ENCODE measurements at places on chromosomes 6 and 20.
A peak's percentile ranks its signal among the peaks of the same experiment; 100 is the strongest.

GRCh38 chr20:20685635-20686034 lies 26.8 kb downstream of the RALGAPA2 start:
- DNase-seq, result no peak

DNA sequence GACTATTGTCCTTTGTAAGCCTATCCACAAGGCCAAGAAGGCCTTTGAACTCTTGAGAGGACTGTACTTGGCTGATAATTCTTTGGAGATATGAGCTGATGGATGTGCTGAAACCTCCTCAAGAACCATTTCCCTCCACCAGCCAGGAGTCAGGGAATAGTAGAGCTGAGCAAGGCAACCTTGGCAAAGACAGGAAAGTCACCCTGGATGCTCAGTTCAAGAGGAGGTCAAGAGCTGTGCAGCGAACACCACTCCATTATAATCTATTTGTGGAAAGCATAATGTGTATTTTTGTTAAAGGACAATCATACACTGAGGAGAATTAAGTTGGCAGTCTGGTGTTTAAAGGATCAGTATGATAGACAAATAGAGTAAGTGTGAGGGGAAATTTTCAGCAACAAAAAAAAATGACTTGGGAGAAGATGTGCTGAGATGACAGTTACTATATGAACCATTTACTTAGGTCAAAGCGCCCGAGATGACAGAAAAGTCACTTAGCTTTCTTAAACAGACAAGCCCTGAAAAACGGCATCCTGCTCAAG lies 177.2 kb upstream of the COL21A1 start:
- DNase-seq, result no peak

- no peak for DNase-seq
Measured at GRCh38 chr6:33722103-33722623, 10.7 kb upstream of the UQCC2 start.

- no peak for DNase-seq
Measured at GRCh38 chr6:40630051-40630450, 42.9 kb upstream of the LRFN2 start.

GRCh38 chr6:40910260-40910893 lies 128.6 kb downstream of the UNC5CL start:
- DNase-seq, result no peak

DNA sequence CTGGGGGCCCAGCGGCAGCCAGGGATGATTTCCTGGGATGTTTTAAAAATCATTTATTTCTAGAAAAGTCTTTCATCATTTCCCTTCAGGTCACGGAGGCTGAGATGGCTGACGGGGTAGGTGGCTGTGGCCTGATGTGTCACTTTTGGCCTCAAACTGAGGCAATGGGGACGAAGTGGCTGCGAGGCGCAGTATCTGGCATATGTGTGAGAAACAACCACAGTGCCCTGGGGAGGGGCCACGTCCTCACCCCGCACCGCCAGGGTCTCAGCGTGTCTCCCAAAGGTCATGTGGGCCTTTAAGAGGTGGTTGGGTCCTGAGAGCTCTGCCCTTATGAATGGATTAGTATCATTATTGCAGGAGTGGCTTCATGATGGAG lies 120.0 kb downstream of the CEBPB start:
- no peak for DNase-seq

GRCh38 chr20:40962733-40963504 lies 65.7 kb upstream of the TOP1 start:
- DNase-seq, result peak; percentile 87

Measured in head of caudate nucleus (tissue), 42 donors.